KG1 (cell line): ENCODE measurements at places on chromosomes 6 and 20.

- DNase-seq: no peak
Observed at GRCh38 chr6:169828176-169828575, 76.8 kb downstream of the ERMARD start.

- no peak for DNase-seq
Observed at GRCh38 chr6:12814015-12814414, 97.4 kb downstream of the PHACTR1 start.

GRCh38 chr6:95935736-95936135, 80.0 kb upstream of the FUT9 start:
- DNase-seq: no peak

DNA sequence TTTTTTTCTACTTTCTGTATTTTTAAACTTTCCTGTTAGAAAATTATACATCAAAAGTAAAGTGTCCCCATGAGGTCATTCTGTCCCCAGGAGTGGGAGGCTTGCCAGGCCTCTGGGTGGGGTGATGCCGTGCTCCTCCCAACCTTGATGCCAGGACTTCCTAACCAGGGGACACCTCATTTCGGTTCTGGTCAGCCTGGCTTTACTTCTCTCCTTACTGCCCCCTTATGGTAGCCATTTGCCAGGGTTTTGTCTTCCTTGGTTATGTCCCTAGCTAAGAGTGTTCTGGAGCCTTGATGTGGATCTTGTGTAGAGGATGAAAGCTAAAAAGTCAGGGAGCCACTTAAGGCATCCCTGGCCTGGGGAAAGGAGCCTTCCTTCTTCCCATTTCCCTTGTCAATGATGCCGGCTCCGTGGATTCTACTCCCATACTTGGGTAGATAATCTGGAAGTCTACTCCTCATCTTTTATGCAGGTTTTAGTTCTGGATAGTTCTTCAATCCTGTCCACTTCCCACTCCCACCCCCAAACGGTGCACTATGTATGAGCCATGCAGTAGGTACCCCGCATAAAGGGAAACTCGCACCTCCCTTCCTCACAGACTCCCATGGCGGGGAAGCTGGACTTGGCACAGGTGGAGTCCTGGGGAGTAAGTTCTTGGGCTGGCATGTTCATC, 164.1 kb upstream of the SALL4 start:
- DNase-seq: no peak

GRCh38 chr6:41840326-41840725, 52.8 kb downstream of the TOMM6 start:
- DNase-seq: no peak

DNA sequence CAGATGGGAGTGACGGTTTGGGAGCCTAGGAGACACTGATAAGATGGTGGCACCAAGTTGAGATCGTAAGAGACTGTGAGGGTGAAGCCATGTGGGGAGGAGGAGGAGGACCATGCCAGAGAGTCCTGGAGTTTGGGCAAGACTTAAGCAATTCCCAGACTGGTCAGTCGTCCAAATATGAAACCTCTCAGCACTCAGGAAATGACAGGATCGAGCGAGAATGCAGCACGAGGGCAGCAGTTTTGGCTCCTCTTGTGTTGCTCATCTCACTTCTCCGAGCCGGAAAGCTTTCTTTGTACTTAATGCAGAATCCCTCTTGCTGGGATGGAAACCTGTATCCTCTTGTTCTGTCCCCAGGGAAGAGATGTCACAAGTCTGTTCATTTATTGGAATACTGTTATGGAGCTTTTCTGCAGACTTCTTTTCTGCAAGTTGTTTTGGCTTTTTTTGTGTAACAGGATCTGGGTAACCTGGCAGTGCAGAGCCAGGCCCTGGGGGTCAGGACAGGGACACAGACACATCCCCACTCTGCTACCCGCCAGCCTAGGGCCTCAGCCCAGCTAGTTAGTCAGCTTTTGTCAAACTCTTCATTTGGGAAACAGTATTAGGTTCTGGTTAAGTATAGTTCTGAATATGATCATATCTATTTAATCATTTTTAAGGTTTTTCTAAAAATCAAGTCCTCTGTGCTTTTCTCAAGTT, 34.3 kb downstream of the FNDC1 start:
- DNase-seq: no peak

DNA sequence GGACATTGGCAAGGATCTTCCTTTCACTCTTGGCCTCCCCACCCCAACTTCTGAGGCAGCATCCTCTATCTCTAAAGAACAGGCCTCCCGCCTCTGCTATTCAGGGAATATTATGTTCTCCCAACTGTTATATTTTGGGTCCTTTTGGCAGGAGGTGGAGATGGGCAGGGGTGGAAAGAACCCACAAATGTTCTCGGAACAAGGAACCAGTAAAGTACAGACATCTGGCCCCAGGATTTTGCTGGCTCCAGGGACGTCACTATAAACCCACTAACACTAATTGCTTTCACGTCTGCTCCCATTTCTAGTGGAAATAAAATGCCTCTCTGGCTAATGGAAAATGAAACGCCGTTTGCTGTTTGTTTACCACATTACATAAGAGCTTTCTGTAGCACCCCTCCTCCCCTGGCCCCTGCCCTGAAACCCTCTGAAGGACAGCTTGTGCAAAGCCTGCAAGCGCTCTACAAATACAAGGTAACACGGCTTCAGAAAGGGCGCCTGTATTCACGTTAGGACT, 77.7 kb upstream of the TBC1D7 start:
- no peak for DNase-seq

DNA sequence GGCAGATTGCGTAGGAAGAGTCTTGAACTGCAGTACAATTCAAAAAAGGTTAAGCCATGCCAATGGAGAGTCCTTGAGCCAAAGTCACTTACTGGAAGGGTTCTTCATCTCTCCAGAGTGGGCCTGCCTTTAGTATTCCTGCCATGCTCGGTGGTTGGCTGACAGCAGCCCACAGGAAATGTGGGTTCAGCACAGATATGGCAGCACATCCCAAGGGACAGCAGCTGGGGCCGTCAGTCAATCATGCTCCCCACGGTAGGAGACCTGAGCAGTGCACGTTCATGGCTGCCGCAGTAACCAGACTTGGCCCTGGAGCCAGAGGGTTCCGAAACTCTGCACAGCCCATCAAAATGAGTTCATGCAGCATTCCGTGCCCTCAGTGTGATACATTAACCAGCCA, 63.6 kb upstream of the SIRPA start:
- no peak for DNase-seq

GRCh38 chr6:32427934-32428474, 11.7 kb upstream of the HLA-DRA start:
- no peak for DNase-seq

GRCh38 chr20:40540166-40540565, 148.9 kb downstream of the MAFB start:
- no peak for DNase-seq

- no peak for DNase-seq
Observed at GRCh38 chr6:138811866-138812265, 16.0 kb downstream of the ECT2L start.

DNA sequence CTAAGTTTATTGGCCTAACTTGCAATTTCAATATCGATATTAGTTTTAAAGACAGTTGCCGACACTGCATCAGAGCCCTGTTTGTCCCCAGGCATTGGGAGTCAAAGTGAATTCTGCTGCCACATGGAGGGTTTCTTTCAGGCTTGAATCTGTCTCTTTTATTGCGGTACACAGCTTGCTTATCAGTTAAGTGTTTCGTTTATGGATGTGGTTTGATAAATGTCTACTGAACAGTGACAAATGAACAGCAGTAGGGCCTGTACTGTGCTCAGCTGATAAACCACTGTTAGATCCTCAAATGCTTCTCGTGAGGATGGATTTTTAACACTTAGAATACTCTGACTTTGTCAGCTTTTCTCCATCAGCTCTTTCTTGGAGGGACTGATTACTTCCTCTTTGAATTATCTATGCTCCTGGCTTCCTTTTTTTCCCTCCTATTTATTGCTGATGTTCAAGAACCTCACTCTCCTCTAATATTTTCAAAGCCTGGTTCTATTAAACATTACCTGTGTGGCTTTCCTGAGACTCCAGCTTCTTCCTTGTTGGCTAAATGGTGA, 240.8 kb downstream of the PLCB1 start:
- DNase-seq: no peak

- no peak for DNase-seq
Observed at GRCh38 chr6:127083963-127084310, 34.5 kb upstream of the RSPO3 start.

DNA sequence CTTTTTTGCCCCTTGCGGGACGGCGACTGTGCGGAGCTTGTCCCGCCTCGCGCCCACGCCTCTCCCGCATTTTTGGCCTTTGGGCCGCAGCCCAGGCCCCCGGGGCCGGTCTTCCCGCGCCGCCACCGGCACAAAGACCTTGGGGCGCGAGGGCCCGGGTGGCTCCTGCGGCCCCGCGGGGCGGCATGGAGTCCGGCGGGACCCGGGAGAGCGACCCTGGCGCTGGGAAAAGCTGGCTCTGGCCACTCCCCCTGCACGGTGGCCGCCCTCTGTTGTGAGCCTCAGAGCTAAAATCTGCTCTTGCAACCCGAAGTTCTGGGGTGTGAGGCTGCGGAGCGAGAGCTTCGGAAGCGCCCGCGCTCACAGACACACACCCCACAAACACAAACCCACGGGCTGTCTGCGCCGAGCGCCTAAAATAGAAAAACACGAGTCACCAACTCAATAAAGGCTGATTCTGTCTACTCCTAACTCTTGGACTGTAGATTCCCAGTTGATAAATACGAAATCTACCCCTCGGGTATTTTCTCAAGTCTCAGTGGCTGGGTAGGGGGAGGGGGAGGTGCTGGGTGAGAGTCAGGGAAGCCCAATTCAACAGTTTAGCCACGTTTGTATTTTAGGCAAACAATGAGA, 496 bp upstream of the BEND3 start:
- DNase-seq: no peak

- DNase-seq: no peak
Observed at GRCh38 chr6:37258405-37259105, 611 bp upstream of the TMEM217 start.

DNA sequence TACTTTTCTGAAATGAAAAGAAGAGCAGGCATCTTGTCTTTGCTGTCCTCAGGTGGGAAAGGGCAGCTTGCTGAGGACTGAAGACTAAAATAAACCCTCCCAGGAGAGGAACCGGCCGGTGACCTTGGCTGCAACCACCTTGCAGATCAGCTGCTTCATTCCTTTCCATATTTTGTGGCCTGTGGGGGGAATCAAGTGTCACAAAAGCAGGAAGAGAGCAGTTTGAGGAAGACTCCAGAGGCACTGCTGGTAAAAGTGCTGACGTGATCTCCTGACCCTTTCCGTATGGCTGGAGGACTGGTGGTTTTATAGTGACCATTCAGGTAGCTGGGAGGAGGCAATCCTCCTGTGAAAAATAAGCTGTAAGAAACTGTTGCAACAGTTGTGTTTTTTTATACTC, 157.0 kb downstream of the PLCB4 start:
- DNase-seq: no peak

DNA sequence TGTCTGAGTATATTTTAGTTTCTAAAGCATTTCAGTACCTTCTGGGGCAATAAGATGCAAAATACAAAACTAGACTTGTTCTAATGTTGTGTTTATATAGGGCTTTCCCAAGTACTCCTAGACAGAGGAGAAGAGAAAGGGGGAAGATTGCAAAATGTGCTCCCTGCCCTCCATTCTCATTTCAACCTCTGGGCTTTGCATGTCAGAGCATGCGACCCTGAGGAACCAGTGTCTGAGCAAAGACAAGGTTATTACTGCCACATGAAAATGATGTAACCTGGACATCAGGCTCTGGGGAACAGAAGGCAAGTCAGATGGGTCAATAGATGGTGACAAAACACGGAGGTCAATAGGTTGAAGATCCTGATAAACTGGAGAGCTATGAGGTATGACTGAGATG, 253.5 kb upstream of the TCF21 start:
- DNase-seq: no peak

DNA sequence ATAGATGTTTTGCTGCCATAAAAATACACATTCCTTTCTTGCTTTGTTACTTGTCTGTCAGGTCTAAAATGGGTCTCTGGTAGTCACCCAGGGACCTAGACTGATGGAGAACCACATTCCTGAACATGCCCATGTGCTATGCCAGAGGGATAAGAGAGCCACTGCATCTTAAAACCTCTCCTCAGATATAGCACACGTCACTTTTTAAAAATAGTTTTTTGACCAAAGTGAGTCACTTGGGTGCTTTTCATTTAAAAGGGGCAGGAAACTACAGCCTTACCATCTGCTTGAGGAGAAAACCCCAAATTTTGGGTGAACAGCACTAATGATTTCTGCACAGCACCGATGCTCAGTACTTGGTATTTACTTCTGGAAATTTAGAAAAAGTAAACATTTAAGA, 197.8 kb downstream of the OGFRL1 start:
- no peak for DNase-seq

- DNase-seq: no peak
Observed at GRCh38 chr20:15928946-15929345, 644.3 kb downstream of the KIF16B start.

DNA sequence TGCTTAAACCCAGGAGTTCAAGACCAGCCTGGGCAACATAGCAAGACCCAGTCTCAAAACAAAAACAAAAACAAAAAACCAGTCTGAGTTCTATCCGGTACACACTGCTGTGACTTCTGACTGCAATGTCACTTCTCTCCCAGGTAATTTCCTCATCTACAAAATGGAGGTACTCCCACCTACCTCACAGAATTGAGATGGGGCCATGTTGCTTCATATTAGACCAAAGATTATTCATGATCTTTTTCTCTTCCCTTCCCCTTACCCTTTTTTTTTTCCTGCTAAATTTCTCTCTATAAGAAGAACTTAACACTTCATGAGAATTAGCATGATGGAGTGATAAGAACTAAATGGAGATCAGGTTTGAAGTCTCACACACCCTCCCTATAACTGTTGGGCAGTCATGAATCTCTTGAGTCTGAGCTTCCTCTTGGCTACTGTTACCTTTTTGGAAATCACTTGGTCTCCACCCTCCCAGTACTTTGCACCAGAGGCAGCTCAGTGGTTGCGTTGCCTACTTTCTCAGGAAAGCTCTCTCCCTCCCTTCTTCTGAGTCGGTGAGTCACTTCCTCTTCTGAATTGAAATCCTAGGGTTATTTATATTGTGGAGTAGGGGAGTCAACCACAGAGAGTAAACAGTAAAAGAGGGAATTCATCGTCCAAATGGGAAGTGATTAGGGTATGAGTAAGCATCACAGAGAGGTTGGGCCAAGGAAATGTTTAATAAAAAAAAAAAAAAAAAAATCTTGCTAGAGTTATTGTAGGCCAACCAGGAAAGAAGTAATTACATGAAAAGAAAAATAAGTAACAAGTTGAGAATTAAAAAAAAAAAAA, 59.9 kb upstream of the MAP7 start:
- DNase-seq: peak; percentile 33
